Temporal lobe (tissue), 4 donors: ENCODE measurements at places on chromosomes 16 and 17. TPM values are rescaled to one million over a fixed set of nuclear protein-coding genes. Genes with fewer than 3 reads are reported as not detected.

The MRPL10 gene
- 7.9 TPM for total RNA-seq

The C1QTNF8 gene
- total RNA-seq = under 0.01 TPM

The SLC5A11 gene
- total RNA-seq = not detected

The TOM1L1 gene
- 10.1 TPM for total RNA-seq
